Osteoblast (primary cell): ENCODE measurements at places on chromosomes 3 and 15. TPM values are rescaled to one million over a fixed set of nuclear protein-coding genes. Genes with fewer than 3 reads are reported as not detected.

DNA sequence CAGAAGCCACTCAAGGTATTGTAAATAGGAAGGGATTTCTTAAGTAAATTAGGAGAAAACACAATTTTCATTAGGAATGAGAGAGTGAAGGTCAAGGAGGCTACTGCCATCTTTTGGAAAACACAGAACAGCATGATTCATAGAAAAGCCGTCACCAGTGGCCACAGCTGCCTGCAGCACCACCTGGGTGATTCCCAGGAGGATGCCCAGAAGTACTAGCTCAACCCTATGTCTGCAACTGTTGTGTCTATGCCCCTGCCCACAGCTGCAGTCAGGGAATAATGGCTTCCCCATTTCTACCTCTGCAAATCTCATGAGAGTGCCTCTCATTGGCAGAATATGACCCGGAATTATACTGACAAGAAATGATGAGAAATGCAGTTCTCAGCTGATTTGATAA is 300.0 kb downstream of the IGSF11 start:
- no peak for DNase-seq

DNA sequence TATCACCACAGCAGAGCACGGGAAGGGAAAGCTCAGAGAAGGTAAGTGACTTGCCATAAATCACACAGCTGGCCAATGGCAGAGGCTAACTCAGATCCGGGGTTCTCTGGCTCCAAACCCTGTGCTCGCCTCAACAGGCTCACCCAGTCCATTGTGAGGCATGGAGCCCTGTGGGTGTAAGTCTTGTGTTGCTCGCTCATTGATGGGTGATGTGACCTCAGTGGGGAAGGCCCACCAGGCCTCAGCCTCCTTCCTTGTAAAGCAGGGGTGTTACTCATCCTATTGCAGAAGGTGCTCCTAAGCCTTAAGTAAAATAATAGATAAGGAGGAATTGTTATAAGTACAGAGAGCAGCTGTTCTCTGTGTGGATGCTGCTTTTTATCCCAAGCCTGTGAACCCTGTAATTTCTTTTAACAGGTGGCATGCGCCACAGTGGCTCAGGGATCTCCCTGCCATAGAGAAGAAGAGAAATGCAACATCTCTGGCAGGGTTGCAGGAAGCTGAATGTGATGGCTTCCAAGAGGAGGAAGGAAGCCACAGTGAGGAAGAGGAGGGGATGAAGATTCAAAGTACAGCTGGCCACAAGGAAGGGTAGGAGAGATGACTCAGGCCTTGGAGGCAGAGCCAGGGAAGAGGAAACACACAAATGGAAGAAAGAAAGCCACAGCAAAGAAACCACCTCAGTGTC is 30.9 kb upstream of the SPSB4 start:
- no peak for DNase-seq

- DNase-seq, result no peak
Measured at GRCh38 chr3:31615071-31615875, 82.5 kb downstream of the STT3B start.

DNA sequence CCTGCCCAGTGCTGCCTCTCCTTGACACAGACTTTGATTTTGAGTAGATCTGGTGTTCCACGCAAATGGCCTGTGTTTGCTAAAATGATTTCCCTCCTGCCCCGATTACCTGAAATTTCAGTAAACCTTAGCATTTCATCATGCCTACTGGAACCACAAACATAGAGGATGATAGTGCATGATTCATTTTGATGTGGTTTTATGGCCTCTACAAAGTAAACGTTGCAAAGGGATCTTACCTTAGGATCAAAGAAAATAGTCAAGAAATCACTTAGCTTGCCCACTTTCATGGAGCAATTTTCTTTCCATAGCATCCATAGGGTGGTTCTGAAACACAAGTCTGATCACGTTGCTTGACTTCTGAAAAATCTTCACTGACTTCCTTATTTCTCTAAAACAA is 524.6 kb upstream of the ATP11B start:
- no peak for DNase-seq

- no peak for DNase-seq
Measured at GRCh38 chr3:38157117-38157516, 8.2 kb upstream of the OXSR1 start.

VEPH1 gene
- total RNA-seq, result 23.2 and 25.3 TPM in 2 replicates
